ENCODE measurements at places on chromosomes 3 and 15.

DNA sequence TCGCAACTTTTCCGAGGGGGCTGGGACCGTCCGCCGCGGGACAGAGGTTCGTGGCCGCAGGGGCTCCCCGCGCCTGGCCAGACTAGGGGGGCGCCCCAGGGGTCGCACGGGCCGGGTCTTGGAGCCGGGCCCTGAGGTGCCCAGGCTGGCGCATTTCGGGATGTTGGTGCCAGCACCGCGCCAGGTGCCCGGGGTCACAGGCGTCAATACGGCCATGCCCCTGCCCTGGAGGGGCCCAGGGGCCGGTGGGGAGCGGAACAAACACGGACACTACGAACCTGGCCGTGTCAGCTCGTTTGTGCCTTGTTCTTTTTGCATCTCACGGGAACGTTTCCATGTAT, 366 bp downstream of the TM6SF1 start:
- no peak for DNase-seq

DNA sequence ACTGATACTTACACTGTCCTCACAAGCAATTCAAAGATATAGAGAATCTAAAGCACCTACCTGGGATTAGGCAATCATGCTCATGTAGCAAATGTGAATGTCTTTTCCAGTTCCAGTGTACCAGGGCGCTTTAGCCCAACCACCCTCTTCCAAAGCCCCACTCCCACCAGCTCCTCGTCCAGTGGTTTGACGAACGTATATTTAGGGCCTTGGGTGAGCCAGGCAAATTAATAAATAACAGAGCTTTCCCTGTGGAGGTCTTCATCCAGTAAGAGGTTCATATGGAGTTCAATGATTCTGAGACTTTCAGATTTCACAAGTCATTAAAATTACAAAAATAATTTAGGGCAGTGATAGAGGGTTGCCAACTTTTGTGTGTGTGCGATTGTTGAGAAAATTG, 162.3 kb upstream of the C2CD4B start:
- DNase-seq = no peak

- DNase-seq = no peak
Observed at GRCh38 chr3:149494759-149495580, 20.5 kb downstream of the TM4SF4 start.

DNA sequence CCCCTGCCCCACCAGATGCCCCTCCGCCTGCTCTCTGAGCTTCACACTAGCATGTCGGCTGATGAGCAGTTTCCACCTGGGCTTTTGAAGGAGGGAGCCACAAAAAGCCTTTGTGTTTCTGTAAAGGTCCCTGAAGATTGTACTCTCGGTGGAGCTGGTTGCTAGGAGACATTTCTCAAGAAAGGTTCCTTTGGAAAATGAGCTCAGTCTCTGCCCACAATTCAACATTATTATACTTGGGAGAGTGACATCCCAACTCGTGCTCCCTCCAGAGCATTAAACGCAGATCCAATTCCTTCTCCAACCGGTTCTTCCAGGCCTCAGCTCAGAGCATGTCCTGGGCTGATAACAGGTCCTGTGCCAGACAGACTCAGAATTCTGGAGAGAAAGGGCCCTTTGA, 26.8 kb upstream of the FAM107A start:
- DNase-seq = no peak

GRCh38 chr15:81562986-81563385, 189.0 kb upstream of the TMC3 start:
- no peak for DNase-seq

DNA sequence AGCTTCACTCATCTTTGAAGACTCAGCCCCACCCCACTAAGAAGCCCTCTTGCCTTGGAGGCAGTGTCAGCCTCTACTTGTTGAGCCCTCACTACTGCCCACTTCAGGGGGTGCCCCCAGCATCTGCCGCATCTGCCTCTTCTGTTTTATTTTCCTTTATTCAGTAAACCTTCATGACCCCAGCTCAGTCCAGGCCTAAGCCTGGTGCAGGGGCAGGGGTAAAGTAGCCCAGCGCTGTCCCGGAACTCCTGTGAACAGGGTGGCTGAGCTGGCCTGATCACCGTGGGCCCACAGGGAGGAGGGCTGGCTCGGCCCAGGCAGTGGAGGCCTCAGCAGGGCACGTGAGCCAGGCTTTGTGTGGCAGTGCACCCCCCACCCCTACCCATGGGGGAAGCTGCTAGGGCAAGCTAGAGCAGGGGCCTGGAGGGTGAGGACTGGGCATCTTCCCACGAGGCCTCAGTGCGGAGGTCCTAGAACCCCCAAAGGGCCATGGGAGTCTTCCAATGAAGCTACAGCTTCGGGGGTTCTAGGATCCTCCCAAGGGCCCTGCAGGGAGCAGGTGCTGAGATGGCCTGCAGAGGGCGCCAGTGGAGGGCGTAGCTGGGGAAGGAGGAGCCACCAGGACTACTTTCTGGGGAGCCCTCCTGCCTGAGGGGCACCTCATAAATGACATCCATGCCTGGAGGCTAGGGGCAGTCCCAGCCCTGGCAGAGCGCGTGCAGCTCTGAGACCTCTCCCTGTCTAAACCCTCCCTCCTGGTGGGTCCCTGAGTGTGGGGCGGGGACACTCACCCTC, 36.0 kb downstream of the TSPAN3 start:
- DNase-seq = no peak
